ENCODE measurements at places on chromosomes 12 and 14.
A peak's percentile ranks its signal among the peaks of the same experiment; 100 is the strongest.

- no peak for DNase-seq
These were observed 810.5 kb upstream of the LRFN5 start for GRCh38 chr14:40796168-40796567.

DNA sequence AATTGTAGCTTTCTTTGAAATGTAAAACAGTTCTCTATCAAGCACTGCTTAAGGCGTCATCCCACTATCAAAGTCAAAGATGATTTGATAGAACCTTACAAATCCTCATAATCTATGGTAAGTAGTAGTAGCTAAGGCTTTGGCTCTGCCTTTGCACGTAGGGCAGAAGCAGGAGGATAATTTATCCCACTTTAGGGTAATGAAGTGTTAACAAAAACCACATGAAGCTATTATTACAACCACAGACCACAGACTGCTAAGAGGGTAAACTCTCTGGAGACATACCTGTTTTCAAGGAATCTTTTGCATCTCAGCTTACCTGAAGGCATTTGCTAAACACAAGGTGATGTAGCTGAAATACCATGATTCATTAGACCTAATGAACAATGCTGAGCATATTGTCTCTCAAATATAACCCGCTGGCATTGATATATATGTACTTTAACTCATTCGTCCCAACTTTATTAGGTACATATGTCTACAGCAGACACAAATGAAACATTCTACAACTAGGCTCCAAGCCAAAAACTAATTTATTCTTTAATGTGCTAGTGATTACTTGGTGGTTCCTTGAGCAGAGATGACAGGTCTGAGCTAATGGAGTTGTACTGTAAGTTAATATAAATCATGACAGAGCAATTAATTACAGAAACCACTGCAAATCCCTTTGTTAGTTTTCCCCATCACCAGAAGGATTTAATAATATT lies 368.8 kb downstream of the ETNK1 start:
- DNase-seq, result no peak

DNA sequence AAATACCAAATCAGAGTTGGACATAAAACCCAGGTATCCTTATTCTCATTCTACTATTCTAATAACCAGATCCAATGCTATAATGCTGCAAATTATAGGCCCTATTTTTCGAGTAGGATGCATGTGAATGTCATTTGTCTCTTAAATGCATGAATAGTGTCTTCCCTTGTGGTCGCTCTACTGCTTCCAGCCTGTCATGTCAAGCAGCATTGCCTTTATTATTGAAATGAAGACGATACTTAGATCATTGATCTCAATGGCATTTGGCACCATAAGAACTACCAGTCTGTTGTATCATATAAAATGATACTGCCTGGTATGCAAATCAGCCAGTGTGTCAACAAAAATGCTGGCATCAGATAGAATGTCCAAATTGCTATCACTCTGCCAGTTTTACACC lies 649.1 kb downstream of the DIO2 start:
- DNase-seq, result no peak

- no peak for DNase-seq
These were observed 1.8 kb upstream of the CHST11 start for GRCh38 chr12:104454997-104455396.

- no peak for DNase-seq
These were observed 62.3 kb downstream of the BEGAIN start for GRCh38 chr14:100524933-100525243.

- no peak for DNase-seq
These were observed 2.6 kb downstream of the TESC start for GRCh38 chr12:117096501-117097042.

DNA sequence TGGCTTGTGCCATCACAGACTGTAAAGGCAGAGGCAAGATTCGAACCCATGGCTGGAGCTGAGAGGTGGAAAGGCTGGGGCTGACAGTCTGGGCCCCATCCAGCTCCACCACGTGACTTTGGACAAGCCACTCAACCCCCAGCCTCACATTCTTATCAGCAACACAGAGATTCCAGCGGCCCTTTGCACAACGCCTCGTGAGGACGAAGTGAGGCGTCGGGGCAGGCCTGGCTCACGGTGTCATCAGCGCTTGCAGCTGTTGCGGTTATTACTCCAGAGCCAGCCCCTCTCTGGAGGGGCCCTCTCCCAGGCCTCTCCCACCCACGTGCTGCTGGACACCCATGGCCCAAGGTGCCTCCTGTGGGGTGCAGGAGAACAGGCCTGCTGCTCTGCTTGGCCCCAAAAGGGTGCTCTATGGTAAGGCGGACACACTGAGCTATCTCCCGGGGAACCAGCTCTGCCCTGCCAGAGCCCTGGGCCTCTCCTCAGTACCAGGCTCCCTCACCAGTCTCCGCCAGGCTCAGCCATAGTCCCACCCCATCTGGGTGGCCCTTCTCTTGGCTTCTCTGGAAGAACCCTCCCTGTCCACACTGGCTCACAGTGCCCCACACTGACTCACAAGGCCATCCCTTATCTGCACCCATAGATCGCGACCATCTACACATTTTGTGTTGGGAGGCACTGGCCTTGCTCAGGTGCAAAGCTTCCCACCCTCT lies 21.1 kb downstream of the CHGA start:
- no peak for DNase-seq

GRCh38 chr12:62732861-62733427 lies 202.0 kb downstream of the PPM1H start:
- DNase-seq, result no peak

DNA sequence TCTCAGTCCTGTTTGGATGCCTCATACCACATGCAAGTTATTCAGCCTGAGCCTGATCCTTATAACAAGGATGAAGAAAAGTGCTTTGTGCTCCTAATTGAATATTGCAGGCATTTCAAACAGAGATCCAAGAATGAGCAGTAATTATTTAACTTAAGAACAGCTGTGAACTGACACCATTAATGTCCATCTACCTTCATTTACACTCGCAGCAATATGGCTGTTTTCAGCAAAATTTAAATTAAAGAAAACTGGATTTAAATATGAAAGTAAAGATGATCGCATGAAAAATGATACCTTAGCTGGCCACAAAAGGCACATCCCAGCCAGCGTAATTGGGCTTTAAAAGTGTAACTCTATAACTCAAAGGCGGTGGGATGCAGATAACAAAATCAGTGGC lies 466.3 kb downstream of the GALC start:
- no peak for DNase-seq

DNA sequence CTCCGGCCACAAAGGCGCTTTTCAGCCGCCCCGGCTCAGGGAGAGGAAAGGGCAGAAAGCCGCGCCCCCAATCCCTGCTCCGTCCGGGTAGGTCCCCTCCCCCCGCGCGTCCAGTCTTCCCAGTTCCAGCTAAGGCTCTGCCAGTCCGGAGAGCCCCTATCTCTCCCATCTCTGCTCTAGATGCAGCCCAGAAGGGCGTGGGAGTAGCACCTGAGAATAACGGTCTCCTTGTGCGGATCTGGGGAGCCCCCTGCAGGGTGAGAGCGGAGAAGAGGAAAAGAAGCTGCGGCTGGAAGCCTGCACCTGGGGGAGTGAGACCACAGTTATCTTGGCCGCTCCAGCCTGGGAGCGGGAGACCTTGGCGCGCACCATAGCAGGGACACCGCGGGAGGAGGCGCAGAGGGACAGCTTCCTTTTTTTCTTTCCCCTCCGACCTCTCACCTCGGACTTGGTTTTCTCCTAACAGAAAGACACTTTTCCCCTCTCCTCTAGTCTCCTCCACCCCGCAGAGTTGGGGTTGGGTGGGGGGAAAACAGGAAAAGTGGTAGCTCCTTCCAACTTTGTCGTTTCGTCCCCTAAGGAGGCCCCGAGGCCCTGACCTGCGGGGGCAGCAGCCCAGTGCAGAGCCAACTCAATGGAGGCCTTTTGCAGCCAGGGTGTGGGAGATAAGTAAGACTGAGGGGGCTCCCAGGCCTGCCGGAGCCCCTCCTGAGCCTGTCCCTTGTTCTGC lies 2.4 kb downstream of the DHH start:
- DNase-seq, result peak; percentile 28

DNA sequence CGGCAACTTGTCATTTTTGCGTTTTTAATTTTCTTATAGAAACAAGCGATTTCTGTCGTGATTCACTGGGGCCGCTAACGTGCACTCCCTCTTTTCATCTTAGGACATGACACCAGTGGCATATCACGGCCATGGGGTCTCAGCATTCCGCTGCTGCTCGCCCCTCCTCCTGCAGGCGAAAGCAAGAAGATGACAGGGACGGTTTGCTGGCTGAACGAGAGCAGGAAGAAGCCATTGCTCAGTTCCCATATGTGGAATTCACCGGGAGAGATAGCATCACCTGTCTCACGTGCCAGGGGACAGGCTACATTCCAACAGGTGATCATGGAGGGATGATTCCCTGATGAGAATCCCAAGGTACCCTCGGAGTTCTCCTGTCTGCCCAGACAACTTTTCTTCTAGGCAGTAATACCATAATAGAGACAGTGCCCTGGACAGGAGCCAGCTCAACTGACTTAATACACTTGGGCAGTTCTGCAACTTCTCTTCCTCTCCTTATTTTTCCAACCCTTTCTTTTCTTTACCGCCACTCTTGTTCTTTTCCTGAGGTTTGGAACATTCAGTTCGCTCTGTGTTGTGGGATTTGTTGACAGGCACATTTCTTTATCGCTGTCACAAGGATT lies 821 bp downstream of the TMEM106C start:
- no peak for DNase-seq

GRCh38 chr14:59160506-59160905 lies 28.0 kb upstream of the DAAM1 start:
- no peak for DNase-seq

- DNase-seq, result no peak
These were observed 421.7 kb downstream of the VRK1 start for GRCh38 chr14:97218691-97219430.

- DNase-seq, result no peak
These were observed 13.2 kb upstream of the SELPLG start for GRCh38 chr12:108646600-108647579.

Data from activated CD4-positive, CD25-positive, alpha-beta regulatory T cell treated with anti-CD3 and anti-CD28 coated beads, Interleukin-2, amount 50 U/mL, for 16 hours (primary cell).